Left kidney (tissue), 8 donors: ENCODE measurements at places on chromosomes 4 and X.

DNA sequence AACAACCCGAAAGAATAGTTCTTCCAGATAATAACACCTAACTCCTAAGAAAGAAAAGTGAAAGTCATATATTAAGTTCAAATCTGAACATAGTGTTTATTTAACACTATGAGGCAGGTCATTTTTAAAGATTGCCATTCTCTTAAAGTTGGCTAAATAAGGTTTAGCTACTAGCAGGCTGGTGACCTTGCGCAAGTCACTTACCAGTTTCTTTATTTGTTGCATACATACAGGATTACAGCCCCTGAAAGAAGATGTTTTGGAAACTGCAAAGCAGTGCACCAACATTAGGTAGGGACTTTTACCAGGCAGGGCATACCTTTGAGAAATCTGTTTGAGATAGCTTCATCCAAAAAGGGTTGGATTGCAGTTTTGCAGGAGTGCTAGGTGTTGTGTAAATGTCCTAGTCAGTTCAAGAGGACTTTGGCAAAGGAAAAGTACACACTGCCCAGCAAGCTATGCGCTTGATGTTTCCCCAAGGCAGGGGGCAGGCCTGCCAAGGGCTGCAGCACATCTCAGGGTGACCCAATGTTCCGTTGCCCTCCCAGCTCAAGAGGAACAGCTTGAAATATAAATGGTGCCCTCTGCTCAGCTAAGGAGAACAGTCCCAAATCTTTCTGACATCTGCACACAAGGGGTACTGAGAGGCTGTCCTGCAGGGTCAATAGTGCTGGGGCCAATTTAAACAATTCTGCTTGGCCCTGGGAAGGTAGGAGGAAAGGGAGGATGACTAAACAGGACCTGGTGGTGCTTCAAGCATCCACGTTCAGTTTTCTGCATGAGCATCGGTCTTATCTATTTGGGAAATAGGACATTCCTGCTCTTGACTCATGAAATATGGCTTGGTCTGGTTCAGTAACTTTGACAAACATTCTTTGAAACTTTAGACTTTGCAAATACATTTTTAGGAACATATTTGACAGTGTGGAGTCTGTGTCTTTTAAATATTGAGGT is 130.8 kb downstream of the COL4A6 start:
- DNase-seq = no peak

DNA sequence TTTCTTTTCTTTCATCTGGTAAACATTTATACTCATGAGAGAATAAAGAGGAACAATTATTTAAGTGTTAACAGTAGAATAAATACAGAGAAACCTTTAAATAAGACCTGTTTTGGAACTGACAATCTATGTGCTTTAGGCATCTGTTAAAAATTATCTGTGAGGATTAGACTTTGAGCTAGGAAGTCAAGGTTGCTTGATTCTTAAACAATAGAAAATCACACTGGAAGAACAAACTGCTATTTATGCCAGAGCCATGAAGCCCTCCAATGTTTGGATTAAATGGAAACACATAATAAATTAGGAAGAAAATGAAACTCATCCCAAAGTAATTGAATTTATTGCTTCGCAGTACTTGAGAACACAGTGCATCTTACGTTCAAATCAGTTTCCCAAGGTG is 207.2 kb upstream of the NPY2R start:
- no peak for DNase-seq

GRCh38 chr4:10456595-10457254 is 501 bp downstream of the ZNF518B start:
- DNase-seq = no peak

- DNase-seq = no peak
Measured at GRCh38 chr4:8038719-8039251, 99.1 kb upstream of the AFAP1 start.

DNA sequence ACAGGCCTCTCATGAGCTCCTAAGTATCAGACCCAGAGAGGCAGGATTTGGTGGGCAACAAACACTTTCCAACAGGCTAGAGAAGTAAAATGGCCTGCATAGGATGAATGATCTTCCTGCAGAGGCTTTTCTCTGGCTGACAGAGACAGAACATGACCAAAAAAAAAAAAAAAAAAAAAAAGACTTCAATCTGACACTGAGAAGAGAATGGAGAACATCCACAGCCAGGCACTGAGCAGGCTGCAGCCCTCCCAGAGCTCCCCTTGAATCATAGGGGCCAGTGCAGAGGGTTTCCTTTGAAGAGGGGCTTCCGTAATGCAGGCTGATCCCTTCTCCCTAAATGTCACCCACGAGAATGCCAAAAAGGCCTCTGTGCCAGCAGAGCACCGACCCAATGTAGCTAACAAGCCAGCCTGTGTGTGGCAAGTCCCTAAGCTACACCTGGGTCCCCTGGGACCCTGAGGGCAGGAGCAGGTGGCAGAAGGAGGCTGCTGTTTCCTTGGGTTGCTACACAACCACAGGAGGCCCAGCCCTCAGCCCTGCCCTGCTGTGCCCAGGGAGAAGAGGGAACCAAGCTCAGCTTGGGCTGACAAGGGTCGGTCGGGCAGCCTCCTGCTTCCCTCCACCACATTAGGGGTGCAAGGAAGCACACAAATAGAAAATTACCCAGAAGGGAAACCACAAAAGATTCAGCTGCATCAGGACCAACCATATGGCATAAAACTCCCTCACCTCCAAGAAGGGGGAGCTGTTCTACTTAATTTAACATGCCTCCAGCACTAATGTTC is 55.6 kb downstream of the MAP7D2 start:
- no peak for DNase-seq

- DNase-seq = no peak
Measured at GRCh38 chrX:123755107-123755506, 22.3 kb upstream of the THOC2 start.

GRCh38 chr4:8905773-8906667 is 34.4 kb upstream of the HMX1 start:
- no peak for DNase-seq

DNA sequence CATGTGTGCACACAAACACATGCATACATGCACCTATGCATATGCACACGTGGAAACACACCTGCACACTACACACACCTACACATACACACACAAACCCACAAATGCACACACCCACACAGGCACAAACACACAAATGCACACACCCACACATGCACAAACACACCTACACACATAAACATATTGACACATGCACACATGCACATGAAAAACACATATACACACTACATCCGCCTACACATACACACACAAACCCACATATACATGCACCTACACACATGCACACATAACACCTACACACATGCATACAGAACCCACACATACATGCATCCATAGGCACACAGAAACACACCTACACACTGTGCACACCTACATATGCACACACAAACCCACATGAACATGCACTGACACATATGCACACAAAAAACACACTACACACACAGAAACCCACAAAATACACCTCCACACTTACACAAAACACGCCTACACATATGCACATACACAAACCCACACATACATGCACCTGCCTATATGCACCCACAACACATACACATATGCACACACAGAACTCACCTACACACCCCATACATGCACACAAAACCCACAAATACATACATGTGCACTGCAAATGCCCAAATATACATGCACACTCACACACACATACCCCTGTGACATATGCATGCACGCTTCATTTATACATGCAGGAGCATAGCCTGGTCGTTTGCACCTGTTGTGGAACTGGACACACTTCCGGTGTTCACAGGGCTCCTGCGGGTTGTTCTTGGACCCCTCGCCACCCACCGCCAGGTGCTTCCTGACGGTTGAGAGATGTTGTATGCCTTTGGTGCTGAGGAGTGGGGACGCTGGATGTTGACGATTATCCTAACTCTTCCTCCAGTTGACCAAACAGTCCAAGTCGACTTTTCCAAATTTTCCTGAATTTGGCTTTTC is 22.1 kb downstream of the CD99 start:
- DNase-seq = no peak

DNA sequence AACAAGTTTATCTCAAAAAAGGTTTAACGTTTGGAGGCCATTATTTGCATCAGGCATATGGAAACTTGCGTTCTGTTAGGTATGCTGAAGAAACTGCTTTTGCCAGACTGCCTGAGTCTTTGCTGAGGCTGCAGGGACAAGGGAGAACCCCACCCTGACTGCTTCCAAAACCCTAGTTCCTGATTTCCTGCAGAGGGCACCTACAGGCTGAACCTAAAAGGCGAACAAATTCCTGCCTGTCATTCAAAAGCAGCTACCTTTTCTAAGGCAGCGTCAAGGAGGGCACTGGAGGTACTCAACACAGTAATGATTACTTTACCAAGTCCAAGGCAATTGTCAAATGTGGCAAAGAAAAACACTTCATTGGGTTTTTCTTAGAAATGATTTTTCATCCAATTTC is 578 bp upstream of the CORIN start:
- DNase-seq = no peak

GRCh38 chr4:19776929-19777328 is 474.8 kb upstream of the SLIT2 start:
- no peak for DNase-seq

DNA sequence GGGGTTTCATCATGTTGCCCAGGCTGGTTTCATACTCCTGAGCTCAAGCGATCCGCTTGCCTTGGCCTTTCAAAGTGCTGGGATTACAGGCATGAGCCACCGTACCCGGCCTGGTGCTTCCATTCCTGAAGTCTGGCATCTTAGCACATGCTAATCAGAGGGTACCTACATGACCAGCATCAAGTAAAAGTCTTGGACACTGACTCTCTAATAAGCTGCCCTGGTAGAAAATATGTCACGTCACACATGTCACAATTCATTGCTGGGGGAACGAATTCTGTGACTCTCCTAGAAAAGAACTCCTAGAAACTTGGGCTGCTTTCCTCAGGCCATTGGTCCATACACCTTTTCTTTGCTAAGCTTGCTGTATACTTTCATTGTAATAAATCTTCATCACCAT is 19.1 kb upstream of the XAGE2 start:
- DNase-seq = no peak

- DNase-seq = no peak
Measured at GRCh38 chrX:115067812-115068211, 50.4 kb upstream of the IL13RA2 start.

GRCh38 chrX:356385-357034 is 30.2 kb downstream of the PPP2R3B start:
- no peak for DNase-seq

- no peak for DNase-seq
Measured at GRCh38 chr4:1539859-1540600, 133.8 kb upstream of the NKX1-1 start.

GRCh38 chr4:89077761-89078160 is 20.8 kb upstream of the FAM13A start:
- no peak for DNase-seq
